Frontal cortex (tissue), 4 donors: ENCODE measurements at places on chromosomes 4 and X. TPM values are rescaled to one million over a fixed set of nuclear protein-coding genes. Genes with fewer than 3 reads are reported as not detected.

Gene GPM6B
- total RNA-seq = 380 TPM

Gene DCX
- total RNA-seq = 231 TPM

Gene TXK
- 0.41 TPM for total RNA-seq

Gene DGAT2L6
- total RNA-seq = not detected

Gene HTRA3
- 0.82 TPM for total RNA-seq

Gene CFP
- 0.82 TPM for total RNA-seq

Gene CD40LG
- not detected for total RNA-seq

Gene BTK
- total RNA-seq = 0.41 TPM

Gene DRD5
- total RNA-seq = 2.0 TPM

Gene UNC5C
- total RNA-seq = 14.3 TPM

Gene CXCL3
- total RNA-seq = 0.41 TPM

Gene POLN
- 8.6 TPM for total RNA-seq

Gene ZNF518B
- 107 TPM for total RNA-seq

Gene S100G
- total RNA-seq = not detected

Gene FOXR2
- total RNA-seq = under 0.01 TPM

Gene BRS3
- total RNA-seq = 1.6 TPM

Gene NONO
- total RNA-seq = 402 TPM

Gene CDX4
- total RNA-seq = not detected

Gene SCRG1
- total RNA-seq = 2.4 TPM

Gene NKX6-1
- total RNA-seq = 0.41 TPM

Gene SPANXN5
- total RNA-seq = not detected

Gene NUDT10
- 49.3 TPM for total RNA-seq

Gene HTR2C
- total RNA-seq = 11.0 TPM

Gene CTAG2
- not detected for total RNA-seq

Gene TRAM1L1
- total RNA-seq = 28.9 TPM

Gene BEND4
- total RNA-seq = 5.7 TPM

Gene SLITRK2
- total RNA-seq = 3.7 TPM

Gene KLKB1
- total RNA-seq = 0.82 TPM

Gene UPF3B
- total RNA-seq = 3.7 TPM

Gene PPP4R3C
- not detected for total RNA-seq

Gene FREM3
- under 0.01 TPM for total RNA-seq

Gene TIGD2
- 12.2 TPM for total RNA-seq

Gene PRRG3
- total RNA-seq = 6.1 TPM

Gene EXOC1L
- not detected for total RNA-seq

Gene UBE2D3
- 329 TPM for total RNA-seq

Gene FGFBP1
- total RNA-seq = not detected

Gene TMPRSS11A
- not detected for total RNA-seq

Gene HAUS3
- 42.0 TPM for total RNA-seq

Gene KCTD8
- 2.4 TPM for total RNA-seq

Gene USP17L5
- not detected for total RNA-seq

Gene ZNF711
- total RNA-seq = 102 TPM

Gene MAGEC2
- not detected for total RNA-seq

Gene TET2
- total RNA-seq = 29.8 TPM

Gene ADH1C
- total RNA-seq = not detected

Gene STPG2
- 7.3 TPM for total RNA-seq

Gene CXCL1
- 1.2 TPM for total RNA-seq

Gene ZAR1
- 0.41 TPM for total RNA-seq
